ENCODE measurements at places on chromosomes 6 and 20.

GRCh38 chr6:165249808-165250207, 59.6 kb downstream of the C6orf118 start:
- no peak for DNase-seq

DNA sequence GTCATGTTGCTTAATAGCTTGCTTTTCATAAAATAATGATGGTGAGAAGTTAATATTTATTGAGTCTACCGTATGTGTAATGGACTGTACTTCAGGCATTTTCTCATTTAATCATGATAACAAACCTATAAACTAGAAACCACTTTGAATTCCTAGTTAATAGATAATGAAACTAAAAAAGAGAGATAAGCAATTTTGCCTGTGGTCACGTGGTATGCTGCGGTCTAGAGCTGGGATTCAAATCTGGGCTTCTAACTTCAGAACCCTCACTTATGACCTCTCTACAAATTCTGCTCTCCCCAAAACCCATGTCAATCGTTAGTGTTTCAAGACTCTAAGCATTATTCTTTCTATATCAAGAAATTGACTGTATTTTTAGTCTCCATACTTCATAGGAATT, 700.7 kb downstream of the PRKN start:
- no peak for DNase-seq

- peak; percentile 76 for DNase-seq
Measured at GRCh38 chr6:95087394-95088097, 489.8 kb upstream of the MANEA start.

GRCh38 chr20:45892828-45893500, 1.8 kb downstream of the CTSA start:
- DNase-seq = no peak

- DNase-seq = no peak
Measured at GRCh38 chr6:33756211-33756954, 9.7 kb upstream of the IP6K3 start.

DNA sequence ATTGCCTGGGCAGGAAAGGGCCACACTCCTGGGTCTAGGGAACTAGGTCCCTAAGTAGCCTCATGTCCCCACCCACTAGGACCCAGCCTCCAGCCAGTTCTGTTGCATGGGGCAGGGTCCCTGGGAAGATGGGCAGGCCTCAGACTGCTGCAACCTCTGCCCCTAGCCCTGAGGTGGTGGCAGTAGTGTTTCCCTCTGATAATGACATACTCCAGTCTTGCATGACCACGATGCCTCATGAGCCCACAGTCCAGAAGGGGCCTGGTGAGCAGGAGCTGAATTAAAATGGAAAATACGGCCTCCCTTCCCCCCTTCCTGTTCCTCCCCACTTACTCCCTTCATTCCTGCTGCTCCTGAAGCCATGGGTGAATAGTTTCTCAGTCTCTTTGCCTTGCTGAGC, 36.0 kb upstream of the SCRT2 start:
- no peak for DNase-seq

- DNase-seq = no peak
Measured at GRCh38 chr6:33206864-33207551, 1.3 kb upstream of the RING1 start.

- no peak for DNase-seq
Measured at GRCh38 chr6:10170816-10171215, 244.1 kb downstream of the TFAP2A start.

DNA sequence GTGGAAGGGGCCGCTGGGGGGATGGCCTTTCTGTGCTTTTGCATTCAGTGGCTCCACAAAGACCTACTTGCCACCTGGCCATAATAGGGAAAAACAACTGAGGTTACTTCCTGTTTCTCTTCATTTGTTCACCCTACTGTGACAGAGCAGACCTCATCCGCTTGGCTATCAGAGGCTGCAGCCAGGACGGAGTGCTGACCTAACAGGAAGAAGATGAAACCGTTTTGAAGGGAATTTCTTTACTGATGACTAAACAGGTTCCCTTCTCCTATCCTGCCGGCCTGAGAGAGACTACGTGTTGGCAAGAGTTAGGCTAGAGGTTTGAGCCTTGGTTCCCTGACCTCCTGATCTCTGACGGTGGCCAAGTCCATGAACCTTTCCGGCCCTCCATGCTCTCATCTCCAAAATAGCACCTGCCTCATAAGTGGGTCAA, 21.3 kb downstream of the PRR18 start:
- DNase-seq = no peak

DNA sequence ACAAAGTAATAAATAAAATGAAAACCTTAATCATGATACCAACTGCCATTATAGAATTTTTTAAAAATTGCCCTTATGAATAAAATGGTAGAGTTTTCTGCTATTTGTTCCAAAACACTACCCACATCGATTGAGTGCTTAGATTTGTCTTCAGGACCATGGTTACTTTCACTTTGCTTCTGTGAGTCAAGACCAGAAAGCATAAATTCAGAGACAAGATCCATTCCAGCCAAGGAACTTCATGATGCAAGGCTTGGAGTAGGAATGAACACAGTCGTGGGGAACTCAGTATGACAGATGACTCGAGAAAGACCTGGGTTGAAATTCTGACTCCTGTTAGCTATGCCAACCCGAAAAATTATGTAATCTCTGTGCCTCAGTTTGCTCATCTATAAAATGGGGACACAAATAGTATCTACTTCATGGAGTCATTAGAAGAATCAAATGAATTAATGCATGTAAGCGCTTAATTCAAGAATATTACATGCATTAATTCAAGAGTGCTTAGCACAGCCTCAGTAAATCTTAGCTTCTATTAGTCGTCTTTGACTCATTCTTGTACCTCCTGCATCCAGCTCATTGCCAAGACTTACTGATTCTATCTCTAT, 72.5 kb upstream of the MYLIP start:
- no peak for DNase-seq

DNA sequence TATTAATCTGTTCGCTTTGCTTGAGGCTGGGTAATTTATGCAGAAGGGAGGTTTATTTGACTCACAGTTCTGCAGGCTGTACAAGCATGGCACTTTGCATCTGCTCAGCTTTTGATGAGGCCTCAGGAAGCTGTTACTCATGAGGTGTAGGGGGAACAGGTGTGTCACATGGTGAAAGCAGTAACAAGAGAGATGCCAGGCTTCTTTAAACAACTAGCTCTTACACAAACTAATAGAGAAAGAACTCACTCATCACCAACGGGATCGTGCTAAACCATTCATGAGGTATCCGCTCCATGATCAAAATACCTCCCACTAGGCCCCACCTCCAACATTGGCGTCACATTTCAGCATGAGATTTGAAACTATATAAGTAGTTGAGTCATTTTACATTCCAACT, 34.4 kb upstream of the GCLC start:
- DNase-seq = no peak

GRCh38 chr6:80769106-80769505, 662.6 kb downstream of the BCKDHB start:
- DNase-seq = peak; percentile 73

- no peak for DNase-seq
Measured at GRCh38 chr6:89398762-89399525, 13.1 kb downstream of the RRAGD start.

GRCh38 chr6:25576919-25577318, 75.1 kb upstream of the SCGN start:
- no peak for DNase-seq

GRCh38 chr20:44186674-44187053, 324 bp downstream of the JPH2 start:
- DNase-seq = no peak

DNA sequence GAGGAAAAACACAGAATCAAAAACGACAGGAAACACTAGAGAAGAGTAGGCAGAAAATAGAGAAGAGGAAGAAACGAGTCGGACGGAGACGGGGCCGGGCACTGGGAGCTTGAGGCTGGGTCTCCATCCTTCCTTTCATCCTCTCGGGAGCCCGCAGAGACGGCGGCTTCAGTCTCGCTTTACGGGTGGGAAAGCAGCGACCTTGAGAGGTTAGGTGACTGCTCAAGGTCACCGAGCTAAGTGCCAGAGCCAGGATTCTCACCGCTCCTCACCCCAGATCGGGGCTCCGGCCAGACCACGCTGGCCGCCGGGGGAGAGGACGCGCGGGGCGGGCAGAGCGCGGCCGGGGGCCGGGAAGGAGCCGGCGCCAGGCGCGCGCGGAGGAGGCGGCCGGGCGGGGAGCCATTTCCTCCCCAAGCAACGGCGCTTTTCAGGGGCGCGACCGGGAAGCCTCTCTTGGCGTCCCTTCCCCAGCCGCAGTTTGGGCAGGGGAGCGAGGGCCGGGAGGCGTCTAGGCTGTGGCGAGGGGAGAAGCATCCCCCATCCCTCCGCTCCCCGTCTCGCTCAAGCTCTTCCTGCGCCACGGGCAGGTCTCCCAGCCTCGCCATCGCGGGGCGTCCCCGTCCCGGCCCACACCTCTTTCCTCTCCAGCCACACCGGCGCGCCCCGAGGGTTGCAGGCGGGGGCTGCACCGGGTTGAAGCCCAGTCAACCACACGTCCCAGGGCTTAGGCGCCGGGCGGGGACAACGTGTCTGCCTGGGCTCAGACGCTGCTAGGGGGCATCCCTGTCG, 24.1 kb upstream of the MAP3K7 start:
- DNase-seq = no peak

GRCh38 chr20:63544958-63545516, 2.5 kb downstream of the SRMS start:
- no peak for DNase-seq

GRCh38 chr20:53692465-53693067, 98.9 kb upstream of the ZNF217 start:
- DNase-seq = no peak

- DNase-seq = no peak
Measured at GRCh38 chr20:61726979-61727378, 338.7 kb downstream of the TAF4 start.

DNA sequence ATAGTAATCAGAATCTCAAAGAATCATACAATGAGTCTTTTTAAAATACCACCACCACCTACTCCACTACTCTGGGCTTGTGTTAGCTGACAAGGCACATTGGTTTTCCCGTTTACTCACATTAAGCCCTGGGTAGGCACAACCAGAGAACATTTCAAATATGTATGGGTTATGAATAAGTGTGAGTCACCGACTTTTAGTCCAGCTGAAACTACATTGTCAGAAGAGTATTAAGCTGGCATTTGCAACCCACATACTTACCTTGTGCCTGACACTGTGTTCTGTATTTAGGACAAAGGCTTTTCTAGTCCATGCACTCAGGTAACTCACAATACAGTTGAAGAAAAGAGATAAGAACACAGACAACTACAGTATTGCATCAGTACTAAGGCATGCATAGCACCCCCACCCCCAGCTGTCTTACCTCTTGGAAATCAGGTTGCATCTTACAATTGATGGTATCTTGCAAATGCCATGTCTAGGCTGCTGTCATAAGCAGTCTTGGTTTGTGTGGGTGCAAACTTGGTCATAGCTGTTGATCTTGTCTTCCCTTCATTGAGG, 40.3 kb upstream of the AHI1 start:
- peak; percentile 20 for DNase-seq

DNA sequence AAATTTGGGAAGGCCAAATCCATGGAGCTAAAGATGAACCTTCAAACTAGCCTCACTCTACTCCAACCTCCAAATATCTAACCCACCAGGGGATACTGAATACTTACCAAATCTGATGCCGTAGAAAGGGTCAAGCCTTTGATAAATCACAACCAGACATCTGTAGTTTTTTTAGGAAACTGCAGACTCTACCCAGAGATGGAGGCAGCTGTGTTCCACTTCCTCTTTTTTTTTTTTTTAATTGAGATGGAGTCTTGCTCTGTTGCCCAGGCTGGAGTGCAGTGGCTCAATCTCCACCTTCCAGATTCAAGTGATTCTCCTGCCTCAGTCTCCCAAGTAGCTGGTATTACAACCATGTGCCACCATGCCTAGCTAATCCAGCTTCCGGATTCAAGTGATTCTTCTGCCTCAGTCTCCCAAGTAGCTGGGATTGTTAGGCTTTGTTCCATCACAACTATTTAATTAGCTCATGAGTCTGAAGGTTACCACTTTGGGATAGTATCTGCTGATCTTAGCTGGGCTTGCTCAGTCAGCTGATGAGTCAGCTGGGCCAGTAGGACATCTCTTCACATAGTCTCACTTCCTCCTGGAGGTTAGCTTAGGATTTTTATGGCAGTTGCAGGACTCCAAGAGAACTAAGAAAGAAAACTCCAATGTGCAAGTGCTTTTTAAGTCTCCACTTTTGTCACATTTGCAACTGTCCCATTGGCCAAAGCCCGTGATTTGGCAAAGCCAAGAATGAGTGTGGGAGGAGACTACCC, 13.3 kb downstream of the FRK start:
- DNase-seq = no peak

Data from smooth muscle cell of the brain vasculature (primary cell).